ENCODE measurements at places on chromosomes 5 and 9.

DNA sequence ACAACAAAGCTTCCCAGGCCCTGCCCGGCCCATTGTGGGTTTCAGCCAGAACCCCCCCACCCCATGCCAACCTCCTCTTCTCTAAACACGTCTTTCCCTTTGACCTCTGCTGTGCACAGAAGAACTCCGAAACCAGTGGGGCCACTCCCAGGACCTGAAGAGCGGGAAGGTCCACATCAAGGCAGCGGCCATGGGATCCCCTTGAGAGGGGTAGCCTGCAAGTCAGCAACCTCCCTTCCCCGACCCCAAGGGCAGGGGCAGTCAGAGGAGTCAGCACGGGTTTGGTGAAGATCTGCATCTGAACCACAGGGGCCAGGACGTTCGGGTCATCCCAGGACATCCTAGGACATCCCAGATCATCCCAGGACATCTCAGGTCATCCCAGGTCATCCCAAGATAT lies 379.9 kb upstream of the IRX4 start:
- no peak for DNase-seq

- DNase-seq = no peak
Observed at GRCh38 chr9:135263511-135263910, 176.0 kb downstream of the OLFM1 start.

DNA sequence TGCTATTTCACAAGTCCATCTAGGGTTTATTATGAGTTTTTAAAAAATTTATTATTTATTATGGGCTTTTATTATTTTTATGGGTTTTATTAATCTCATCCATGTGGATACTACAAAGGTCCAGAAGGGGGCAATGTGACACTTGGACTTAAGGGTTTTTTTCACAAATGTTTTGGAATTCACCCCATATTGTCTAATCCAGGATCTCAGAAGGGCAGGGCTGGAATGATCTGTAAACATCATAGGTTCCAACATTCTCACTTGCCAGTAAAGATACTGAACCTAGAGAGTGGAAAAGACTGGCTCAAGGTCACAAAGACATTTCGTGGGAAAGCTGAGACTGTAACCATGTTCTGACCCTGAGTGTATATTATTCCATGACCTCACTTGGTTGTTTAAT lies 35.6 kb downstream of the NIM1K start:
- no peak for DNase-seq

GRCh38 chr9:647522-647921 lies 194.0 kb upstream of the DMRT1 start:
- DNase-seq = no peak

DNA sequence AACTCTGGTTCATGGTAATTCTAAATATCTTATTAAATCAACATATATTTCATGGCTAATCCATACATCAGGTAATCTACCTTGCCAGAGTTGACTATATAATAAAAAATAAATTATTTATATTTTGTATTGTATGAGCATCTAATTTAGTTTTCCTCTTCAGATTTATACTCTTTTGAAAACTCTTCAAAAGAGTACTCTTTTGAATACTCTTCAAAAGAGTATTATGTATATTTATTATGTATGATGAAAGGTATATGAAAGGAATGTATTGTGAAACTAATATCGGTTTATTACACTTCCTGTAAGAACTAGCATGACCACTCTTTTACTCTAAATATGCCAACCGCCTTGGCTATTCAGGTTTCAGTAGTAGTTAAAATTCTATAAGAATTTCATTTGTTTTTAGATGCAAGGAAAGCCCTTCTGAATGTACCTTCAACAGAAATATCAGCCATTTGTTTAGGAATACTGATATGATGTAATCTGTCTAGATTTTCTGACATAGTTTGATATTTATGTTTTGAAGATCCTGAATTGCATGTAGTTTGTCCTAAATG lies 178.7 kb downstream of the WDR70 start:
- no peak for DNase-seq

- no peak for DNase-seq
Observed at GRCh38 chr5:173744551-173744950, 128.1 kb upstream of the BOD1 start.

- no peak for DNase-seq
Observed at GRCh38 chr5:110048491-110048890, 358.8 kb downstream of the MAN2A1 start.

DNA sequence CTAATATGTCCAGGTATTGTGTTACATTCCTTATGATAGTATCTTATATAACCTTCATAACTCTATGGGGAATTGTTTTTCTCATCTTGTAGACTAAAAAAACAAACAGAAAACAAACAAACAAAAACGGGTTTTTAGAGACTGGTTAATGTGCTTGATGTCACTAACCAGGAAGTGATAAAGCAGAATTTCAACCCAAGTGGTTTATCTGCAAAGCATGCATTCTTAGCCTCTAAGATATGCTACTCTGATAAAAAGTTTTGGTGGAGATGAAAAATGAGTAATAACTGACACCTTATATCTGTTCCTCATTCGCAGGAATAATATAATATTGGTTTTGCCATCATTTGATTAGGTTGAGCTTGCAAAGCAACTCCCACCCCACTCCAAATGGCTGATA lies 53.4 kb downstream of the PUM3 start:
- DNase-seq = no peak

- no peak for DNase-seq
Observed at GRCh38 chr5:141002605-141002965, 36.3 kb downstream of the PCDHAC2 start.

DNA sequence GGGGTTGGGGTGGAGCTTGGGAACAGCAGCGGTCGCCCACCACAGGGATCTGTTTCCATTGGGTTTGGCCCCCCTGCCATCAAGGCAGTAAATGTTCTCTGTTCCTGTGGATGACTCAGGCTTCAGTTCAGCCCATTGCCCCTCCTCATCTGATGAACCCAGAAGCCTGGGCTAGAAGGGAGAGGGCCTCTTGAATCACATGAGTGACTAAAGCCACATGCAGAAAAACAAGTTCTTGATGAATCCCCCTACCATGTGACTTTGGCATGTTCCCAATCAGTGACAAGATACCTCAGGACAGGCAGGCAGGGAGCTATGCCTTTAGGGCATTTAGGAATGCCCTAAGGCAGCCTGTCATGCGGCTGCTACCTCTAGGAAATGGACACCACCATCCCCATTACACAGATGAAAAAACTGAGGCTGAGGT lies 2.5 kb downstream of the SH3PXD2B start:
- DNase-seq = no peak

DNA sequence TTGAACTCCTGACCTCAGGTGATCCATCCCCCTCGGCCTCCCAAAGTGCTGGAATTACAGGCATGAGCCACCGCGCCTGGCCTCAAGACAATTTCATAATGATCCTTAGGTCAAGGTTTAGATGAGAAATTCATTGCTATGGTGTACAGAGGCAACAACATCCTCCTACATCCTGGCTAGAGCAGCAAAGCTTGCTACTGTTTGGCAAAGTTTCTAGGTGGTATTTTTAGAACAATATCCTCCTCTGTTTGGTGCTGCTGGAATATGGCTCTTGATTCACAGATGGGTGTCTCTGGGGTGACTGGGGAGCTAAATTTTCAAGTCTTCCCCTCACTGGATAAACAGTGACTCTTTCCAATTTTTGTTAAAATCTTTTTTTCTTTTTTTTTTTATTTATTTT lies 30.6 kb downstream of the CRHBP start:
- DNase-seq = no peak

GRCh38 chr9:69065660-69066059 lies 30.1 kb downstream of the FXN start:
- no peak for DNase-seq

DNA sequence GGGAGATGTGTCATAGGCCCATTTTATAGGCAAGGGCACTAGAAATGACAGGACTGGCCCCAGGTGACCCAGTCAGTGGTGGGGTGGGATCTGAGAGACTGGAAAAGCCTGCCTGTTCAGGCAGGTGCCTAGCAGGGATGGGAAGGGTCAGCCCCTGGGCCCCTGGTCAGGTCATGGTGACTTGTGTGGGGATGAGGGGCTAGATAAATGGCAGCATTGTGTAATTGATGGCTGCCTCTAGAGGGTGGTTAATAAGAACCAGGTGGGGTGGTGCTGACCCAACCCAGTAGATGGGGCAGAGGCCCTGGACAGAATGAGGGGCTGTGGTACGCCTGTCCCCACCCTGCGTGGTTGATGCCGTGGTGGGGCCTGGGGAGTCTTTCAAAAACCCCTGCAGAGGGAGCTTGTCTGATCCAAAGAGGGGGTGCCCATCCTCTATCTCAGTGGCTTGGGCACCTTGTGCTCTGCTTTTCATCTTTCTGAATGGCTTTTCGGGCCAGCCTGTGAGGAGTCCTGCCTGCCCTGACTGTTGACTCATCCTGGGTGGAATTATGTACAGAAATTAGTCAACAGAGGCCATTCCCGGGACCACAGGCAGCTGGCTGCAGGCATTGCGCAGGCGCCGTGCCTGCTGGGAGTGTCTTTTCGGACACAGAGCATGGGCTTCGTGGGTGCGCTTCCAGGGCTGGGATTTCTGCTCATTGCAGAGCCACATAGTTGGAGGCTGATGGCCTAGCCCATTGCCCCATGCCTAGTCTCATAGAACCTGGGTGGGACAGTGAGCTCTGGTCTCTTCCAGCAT lies 93.6 kb upstream of the PITX1 start:
- no peak for DNase-seq

GRCh38 chr5:79418276-79418675 lies 95.7 kb downstream of the HOMER1 start:
- DNase-seq = no peak

DNA sequence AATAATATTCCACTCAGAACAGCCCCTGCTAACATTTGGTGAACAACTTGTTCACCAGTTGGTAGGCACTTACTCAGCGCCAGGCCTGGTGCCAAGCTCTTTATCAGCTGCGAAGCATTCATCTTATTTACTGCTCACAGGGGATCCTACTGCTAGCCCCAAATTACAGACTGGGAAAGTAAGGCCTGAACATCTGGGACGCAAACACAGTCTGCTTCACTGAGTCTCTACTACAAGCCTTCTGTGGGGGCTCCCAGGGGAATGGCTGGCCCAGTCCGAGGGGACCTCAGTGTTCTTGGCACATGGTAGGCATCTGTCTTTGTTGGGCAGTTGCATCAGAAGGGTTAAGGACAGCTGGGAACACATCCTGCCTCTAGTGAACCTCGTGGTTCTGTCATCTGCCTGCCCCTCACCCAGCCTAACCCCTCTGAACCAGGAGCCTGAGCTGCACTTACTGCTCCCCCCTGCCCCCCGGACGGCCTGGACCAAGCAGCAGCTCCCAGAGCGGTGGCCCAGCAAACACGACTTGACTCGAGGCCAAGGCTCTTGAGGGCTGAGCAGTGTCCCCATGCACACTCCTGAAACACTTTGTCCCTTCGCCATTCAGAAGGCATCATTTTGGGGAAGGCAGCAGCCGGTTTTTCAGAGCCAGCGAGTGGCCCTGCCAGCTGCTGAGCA lies at the start of gene PHYHD1:
Gene PHYHD1 (plus strand): TSS at position 602 of the 678 bp plus-strand sequence. CDS start 1,342 bp downstream, outside the sequence.
- DNase-seq = no peak

- DNase-seq = no peak
Observed at GRCh38 chr5:118069452-118069851, 918.9 kb downstream of the DTWD2 start.

- DNase-seq = no peak
Observed at GRCh38 chr5:149161026-149161687, 19.9 kb downstream of the ABLIM3 start.

DNA sequence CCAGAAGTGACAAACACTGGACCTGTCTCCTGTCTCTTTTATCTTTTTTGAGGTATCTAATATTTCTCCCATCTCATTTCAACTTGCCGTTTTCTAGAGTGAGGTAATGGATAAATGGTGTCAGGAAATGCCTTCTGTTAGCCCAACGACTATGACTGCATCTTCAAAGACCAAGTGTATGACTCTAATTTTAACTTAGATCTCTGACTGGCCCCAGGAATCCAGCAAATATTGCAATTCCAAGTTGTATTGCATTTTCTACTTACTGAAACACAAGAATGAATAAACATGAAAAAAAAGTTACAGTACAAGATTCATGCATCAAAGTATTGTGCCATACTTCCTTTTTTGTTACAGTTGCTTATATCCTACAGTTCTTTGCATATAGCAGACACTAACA lies 26.3 kb downstream of the SLC28A3 start:
- DNase-seq = no peak

GRCh38 chr5:132253452-132254320 lies 3.8 kb upstream of the PDLIM4 start:
- DNase-seq = no peak

DNA sequence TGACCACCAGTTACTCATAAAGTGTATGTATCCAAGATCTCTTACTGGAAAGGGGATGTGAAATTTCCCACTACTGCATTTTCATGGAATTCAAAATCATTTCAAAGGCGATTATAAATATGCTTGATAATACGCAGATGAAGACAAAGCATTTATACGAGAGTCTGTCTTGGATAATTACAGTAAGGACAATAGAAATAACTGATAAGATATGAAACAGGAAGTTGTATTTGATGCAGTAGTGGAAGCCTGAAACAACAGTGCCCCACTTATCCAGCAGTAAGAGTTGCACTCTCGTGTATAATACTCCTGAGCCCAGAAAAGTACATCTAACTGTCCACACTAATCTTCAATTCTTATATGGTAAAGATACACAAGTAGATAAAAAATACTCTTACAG lies 188.7 kb upstream of the POU5F2 start:
- DNase-seq = no peak

DNA sequence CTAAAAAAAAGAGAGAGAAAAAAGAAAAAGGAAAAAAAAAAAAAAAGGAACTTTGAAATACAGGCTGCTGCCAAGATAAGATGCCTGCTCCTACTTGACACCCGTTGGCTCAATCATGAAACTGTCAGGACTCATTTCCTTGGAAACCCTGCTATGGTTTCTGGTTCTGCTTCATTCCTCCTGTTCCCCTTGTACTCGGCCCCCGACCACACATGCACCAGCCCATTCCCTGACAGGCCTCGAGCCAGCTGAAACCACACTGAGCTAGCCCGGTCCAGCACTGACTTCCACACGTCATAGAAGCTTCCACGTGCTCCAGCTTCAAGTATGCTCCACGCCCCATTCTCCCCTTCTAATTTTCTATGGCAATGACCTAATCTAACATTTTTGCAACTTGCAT lies 93.2 kb downstream of the MYO10 start:
- DNase-seq = no peak

DNA sequence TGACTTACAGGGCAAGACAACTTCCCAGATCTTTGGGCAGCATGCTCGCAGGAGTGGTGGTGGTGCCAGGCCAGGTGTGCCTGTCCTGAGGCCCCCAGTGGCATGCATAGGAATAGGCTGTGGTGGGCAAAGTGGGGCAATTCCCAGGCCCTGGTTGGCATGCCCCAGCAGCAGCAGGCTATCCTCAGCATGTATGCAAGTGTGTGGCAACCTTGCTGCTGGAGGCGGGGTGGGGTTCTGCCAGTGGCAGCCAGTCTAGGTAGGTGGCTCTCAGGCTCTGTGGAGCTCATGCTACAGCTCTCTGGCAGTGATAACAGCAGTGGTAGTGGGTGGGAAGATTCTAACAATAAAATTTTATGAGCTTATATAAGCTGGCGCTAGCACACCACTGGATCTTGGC lies 27.7 kb upstream of the C6 start:
- no peak for DNase-seq

All from stimulated activated CD8-positive, alpha-beta memory T cell treated with anti-CD3 and anti-CD28 coated beads, Interleukin-2, amount 100 ng/mL, for 1 hour (primary cell).